ENCODE measurements at places on chromosomes 13 and 19. TPM values are rescaled to one million over a fixed set of nuclear protein-coding genes. Genes with fewer than 3 reads are reported as not detected.

DNA sequence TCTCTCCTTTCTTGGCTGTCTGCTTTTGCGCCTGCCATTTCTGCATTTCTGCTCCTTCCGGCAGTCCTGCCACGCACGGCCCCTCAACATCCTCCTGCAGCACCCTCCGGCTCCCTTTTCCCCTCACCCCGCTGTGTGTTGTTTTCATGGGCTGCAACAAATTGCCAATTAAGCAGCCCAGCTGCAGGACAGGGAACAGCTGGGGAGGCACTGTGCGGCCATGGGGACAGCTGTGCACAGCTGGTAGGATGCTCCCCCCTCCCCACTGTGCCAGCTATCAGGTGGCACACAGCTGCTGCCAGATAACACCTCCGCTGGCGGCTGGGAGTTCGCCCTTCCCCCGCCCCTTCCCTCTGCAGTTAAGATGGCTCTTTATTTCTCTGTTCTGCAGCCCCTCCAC is 25.4 kb downstream of the LYL1 start:
- DNase-seq, result no peak

GRCh38 chr19:28710278-28710677 is 502.7 kb downstream of the UQCRFS1 start:
- no peak for DNase-seq

- no peak for DNase-seq
These were observed 8.6 kb upstream of the MKNK2 start for GRCh38 chr19:2059422-2060201.

DNA sequence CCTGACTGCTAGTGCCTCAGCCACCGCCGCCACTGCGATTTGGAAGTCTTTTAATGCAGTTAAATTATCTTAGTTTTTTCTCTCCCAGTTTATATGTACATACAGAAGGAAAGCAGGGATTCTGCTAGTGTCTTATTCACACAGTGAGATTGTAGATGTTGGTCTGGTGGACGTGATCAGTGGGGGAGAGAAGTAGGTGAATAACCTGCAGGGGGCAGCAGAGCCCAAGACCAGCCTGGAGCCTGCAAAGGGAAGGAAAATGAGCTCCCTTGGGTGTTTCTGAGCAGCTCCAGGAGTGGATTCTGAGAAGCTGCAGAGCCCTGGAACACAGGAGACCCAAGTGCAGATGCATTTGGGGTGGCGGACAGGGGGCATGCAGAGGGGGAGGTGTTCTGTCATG is 26.3 kb downstream of the ZNF844 start:
- peak; percentile 81 for DNase-seq

CYP4F2 gene
- total RNA-seq, result not detected
